ENCODE measurements at places on chromosomes 5 and 9. TPM values are rescaled to one million over a fixed set of nuclear protein-coding genes. Genes with fewer than 3 reads are reported as not detected.
A peak's percentile ranks its signal among the peaks of the same experiment; 100 is the strongest.

- DNase-seq: no peak
Measured at GRCh38 chr5:137462265-137462590, 36.9 kb downstream of the SPOCK1 start.

The KIF4B gene
- 0.16 TPM for total RNA-seq

DNA sequence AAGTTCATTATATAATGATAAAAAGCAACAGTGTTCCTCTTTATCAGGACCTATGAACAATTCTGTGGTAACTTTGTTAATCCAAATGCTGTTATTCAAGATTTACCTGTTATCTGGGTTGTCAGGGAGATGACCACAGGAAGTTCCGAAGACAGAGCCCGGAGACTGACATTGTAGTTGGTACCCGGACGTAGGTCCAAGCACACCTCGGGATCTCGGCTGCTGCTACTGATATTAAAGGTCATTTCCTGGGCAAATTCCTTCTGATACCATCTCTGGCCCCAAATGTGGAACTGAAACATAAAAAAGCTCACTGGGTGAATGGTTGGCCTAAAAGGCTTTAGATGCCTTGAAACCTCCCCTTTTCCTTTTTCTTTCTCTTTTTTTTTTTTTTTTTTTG lies 96.7 kb downstream of the SUSD1 start:
- DNase-seq: no peak

DNA sequence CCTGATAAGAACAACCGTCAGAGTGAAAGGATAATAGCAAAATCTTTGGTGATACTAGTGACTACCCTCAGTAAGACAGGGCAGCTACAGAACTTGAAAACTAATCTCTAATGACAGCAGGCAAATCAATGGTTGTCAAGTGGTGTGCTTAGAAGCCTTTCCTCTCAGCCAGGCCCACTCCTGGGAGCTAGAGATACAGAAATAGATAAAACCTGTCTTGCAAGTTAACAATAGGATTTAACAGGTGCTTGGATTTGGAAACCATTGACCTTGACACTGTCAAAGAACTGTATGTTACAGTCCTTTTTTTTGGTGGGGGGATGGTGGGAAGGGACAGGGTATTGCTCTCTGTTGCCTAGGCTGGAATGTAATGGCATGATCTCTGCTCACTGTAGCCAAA lies 118.6 kb downstream of the BASP1 start:
- no peak for DNase-seq

DNA sequence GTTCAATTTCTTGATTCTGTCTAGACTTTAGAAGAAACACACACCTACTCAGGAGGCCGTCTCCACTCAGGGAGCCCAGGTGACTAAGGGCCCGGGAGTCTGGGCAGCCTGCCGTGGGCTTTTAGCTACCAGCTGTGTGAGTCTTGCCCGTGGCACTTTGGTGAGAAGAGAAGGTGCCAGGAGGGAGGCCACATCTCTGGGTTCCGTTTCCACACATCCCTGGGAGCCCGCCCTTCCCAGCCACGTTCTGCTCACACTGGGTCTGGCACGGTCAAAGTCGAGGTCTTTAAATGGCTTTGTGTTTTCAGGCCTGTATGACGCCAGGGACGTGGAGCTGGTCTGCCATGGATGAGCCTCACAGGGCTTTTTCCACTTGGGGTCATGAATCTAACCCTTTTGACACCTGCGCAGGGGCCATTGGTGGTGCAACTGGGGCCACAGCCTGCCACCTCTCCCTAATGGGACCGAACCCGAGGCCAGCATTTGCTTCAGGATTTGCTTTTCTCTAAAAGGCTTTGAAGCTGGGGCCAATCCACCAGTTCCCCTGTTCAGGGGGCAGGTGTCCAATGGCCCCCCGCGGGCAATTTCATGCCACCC lies 17.2 kb upstream of the FCN2 start:
- no peak for DNase-seq

GRCh38 chr5:150710165-150710564 lies 9.3 kb upstream of the RBM22 start:
- DNase-seq: no peak

- DNase-seq: no peak
Measured at GRCh38 chr5:171907725-171908343, 98.6 kb downstream of the FBXW11 start.

- no peak for DNase-seq
Measured at GRCh38 chr5:150358261-150359095, 981 bp downstream of the TCOF1 start.

- DNase-seq: no peak
Measured at GRCh38 chr5:106017243-106017857, 1653.4 kb downstream of the EFNA5 start.

DNA sequence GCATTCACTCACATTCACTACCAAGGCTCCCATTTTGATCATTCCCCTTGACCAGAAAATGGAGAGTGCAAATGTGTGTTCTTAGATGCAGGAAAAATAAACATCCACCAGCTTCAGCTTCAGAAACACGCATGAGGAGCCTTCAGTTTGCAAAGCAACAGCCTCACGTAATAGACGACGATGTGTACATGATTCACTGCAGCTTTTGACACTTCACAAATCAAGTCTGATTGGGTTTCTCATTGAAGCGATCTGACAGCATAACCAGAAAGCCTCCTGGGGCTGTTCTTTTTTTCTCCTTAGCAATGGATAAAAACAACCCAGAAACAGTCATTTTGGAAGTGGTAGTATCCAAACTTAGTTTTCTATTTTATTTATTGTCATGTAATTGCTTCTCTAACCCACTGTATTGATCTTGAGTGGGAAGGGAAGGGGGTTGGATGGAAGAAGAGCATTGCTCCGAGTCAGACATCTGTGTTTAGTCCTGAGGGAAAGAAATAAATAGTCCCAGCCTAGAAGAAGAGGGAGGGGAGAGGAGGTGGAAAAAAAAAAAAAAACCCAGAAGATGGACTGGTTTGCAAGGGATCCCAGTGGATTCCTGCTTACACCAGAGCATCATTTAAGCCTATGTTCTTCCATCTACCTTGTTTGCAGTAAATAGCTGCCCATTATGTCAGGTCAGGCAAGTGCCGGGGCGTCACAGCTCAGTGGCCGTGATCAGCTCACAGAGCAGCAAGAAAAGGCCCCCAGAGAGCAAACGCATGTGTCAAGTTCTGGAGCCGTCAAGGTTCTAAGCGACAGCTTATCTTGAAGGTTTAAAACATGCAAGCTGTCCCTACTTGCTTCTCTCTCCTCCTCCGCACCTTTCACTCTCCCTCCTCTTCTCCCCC lies 190.2 kb upstream of the SNX2 start:
- no peak for DNase-seq

GRCh38 chr5:51821697-51822096 lies 438.4 kb downstream of the ISL1 start:
- DNase-seq: no peak

The ANKRD20A1 gene
- 7.6 TPM for total RNA-seq

GRCh38 chr5:158320178-158320674 lies 461.3 kb upstream of the CLINT1 start:
- DNase-seq: no peak

GRCh38 chr5:151904909-151905308 lies 19.7 kb downstream of the GLRA1 start:
- no peak for DNase-seq

- DNase-seq: peak; percentile 63
Measured at GRCh38 chr5:61631438-61631941, 299.4 kb downstream of the ZSWIM6 start.
